ENCODE measurements at places on chromosomes 4 and X. TPM values are rescaled to one million over a fixed set of nuclear protein-coding genes. Genes with fewer than 3 reads are reported as not detected.

IL15 gene
- 11.3 TPM for polyA plus RNA-seq

TLR10 gene
- not detected for polyA plus RNA-seq

GABRB1 gene
- polyA plus RNA-seq: not detected

HS3ST1 gene
- polyA plus RNA-seq: 0.15 TPM

BEX2 gene
- polyA plus RNA-seq: 13.4 TPM
